Activated T-cell treated with anti-CD3 and anti-CD28 coated beads for 24 hours (primary cell): ENCODE measurements at places on chromosomes 3 and 15.

DNA sequence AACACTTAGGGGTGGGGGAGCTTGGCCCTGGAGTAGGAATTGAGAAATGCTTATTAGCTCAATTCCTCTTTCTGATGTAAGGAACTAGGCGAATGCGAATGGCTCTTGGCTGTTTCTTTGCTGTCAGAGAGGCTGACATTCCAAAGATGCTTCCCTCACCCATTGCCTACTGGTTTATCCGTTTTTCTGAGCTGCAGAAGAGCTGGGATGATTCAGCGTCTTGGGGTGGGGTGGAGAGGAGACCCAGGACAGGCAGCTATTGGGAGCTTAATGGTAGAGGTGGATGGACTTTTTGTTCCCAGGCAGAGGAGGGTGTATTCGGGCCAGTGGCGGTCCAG is 9.8 kb downstream of the PLEKHO2 start:
- DNase-seq: no peak

DNA sequence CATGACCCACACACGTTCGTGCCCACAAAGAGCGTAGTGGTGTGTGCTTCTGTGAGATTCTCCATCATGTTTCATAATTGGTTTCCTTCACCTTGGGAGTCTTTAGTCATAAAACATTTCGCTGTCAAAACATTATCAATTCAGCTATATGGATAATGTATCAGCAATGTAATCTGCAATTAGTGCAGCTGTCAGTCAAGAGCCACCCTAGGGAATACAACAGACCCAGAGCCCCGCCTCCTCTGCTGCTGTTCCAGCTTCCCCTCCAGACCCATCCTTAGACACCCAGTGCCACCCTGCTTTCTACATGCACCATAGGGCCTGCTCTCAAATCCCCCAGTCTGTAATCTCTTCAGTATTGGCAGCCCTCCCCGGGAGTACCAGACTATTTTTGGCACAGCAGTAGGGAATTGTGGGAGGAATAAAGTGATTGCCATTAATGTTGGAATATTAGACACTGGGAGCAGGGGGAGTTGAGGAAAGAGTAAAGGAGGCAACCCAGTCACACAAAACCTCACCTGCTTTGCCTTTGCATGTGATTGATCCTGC is 31.5 kb upstream of the C3orf80 start:
- DNase-seq: no peak

DNA sequence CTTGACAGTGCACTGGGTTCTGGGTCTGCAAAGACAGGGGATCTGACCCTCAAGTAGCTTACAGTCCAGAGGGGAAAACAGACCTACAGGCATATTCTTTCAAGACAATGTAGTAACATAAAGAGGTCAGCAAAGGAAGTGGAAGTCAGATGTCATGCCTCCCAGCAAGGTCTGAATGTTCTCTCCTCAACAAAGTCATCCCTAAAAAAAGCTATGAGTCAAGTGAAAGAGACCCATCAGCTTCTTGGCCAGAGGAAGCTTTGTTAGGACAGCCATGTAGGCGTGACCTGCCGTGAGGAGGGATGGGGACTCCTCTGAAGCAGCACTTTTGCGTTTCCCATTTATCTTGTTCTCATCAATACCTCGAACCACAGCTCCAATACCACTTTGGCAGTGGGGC is 331.6 kb upstream of the NR2F2 start:
- no peak for DNase-seq

GRCh38 chr15:38516626-38517025 is 48.0 kb downstream of the RASGRP1 start:
- DNase-seq: no peak

DNA sequence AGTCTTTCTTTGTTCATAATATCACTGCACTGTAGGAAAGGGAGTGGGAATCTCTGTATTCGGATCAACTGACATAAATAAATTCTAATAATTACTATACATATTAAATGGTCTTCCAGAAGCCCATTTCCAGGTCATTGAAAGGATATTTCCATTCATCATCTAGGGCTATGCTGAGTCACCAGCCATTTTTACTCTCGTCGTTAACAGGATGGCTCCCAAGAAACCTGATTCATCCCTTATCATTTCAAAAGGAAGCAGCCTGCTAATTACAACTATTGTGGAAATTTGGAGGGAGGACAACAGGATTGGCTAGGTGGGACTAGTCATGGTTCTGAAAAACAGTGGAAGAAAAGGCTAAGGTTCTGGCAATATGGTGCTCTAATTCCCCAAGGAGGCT is 13.6 kb downstream of the GMNC start:
- DNase-seq: no peak

- DNase-seq: no peak
Measured at GRCh38 chr3:42892807-42893206, 13.1 kb upstream of the ZNF662 start.

DNA sequence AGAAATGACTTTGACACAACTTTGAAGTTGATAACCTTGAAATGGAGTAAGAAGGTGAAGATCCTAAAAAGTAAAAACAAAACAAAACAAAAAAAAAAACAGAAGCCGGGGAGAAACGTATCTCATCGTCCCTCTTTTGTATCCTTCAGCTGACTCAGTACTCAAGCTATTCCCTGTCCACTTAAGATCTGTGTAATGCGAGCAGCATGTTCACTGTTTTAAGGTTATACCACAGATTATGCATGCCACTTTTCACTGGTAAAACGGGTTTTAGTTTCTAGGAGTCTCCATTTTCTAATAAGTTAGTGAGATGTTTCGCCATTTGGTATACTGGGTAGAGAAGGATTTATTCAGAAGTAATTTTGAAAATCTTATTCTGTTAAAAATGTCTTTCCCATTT is 324.3 kb downstream of the FEZF2 start:
- no peak for DNase-seq

DNA sequence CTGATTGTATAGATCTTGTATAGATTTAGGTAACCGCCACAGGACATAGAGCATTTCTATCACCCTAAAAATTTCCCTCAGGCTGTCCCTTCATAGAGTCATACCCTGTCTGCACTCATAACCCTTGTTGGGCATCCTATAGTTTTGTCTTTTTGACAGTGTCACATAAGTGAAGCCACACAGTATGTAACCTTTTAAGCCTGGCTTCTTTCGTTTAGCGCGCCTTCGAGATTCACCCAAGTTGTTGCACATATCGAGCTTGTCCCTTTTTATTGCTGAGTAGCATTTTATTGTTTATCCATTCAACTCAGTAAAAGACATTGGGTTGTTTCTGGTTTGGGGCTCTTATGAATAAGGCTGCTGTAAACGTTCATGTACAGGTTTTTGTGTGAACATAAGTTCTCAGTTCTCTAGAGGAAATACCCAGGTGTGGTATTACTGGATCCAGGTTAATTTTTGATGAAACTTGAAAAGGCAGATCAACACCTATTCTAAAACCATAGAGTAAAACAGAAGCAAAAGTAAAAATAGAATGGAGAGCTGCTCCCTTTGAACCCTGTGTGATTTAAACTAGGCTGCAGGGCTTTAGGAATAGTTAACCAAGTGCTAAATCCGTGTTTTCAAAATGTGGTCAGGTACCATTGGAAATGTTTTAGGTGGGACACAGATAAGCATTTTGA is 49.5 kb downstream of the CD86 start:
- no peak for DNase-seq

- DNase-seq: no peak
Measured at GRCh38 chr3:118400086-118400485, 634.6 kb downstream of the IGSF11 start.

- DNase-seq: no peak
Measured at GRCh38 chr15:89317186-89317720, 17.4 kb downstream of the POLG start.

DNA sequence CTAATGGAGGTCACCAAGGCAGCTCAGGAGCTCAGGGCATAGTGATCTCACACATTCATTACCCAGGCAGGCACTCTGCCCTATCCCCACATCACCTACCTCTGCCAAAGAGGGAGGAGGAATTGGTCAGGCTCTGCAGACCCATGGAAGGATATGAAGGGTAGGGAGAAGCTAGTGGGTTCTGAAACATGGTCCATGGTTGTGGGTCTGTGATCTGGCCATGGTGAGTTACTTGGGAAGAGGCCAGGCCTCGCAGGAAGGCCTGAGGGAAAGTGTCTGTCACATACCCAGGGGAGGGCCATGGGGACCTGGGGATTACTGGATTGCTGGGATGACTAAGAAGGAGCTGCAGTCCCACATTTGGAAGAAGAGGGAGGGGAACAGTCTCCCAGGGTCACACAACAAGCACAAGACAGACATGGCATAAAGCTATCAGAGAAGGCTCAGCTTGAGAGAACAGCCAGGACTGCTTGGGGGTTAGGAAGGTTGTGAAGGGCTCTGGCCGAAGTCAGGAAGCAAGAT is 1.4 kb upstream of the PRSS50 start:
- DNase-seq: no peak

DNA sequence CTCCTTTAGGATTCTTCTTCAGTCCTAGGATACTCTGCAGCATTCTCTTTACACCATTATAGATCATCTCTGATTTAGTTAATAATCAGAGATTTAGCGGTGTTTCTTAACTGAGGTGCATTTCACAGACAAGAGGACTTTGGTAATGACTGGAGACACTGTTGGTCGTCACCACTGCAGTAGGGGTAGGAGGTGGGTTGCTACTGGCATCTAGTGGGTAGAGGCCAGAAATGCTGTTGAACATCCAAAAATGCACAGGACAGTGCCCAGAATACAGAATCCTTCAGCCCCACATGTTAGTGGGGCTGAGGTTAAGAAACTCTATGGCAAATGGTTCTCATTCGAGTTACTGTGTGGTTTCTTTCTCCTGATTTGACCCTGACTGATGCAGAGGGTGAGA is 80.4 kb upstream of the LMCD1 start:
- DNase-seq: no peak

DNA sequence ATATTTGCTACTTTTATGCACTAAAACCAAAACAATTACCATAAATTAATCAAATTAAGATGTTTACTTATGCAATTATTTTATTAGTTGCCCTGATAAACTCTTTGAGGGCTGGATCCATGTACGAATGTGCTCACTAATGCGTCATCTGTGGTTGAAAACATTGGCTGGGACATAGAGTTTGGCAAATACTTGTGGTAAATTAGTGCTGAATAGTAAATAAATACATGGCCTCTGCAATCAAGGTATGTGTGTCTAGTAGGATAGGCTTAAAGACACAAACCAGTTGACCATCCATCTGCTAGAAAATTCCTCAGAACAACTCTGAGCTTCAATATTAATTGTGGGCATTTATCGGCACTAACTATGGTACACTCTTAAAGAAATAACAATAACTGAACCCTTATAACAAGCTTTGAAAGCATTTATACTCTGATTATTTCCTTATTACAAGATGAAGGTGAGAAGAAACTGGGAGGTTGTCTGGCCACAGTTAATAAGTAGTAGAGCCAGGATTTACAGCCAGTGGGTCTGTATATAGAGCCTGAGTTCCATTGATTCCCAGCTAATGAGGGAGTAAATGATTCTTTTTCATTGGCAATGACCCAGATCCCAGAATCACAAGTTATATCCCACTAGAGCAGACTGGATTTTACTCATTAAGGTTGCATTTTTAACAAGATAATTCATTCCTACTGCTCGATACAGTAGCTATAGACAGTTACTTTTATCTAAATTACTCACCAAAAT is 169.5 kb upstream of the CNTN6 start:
- no peak for DNase-seq

DNA sequence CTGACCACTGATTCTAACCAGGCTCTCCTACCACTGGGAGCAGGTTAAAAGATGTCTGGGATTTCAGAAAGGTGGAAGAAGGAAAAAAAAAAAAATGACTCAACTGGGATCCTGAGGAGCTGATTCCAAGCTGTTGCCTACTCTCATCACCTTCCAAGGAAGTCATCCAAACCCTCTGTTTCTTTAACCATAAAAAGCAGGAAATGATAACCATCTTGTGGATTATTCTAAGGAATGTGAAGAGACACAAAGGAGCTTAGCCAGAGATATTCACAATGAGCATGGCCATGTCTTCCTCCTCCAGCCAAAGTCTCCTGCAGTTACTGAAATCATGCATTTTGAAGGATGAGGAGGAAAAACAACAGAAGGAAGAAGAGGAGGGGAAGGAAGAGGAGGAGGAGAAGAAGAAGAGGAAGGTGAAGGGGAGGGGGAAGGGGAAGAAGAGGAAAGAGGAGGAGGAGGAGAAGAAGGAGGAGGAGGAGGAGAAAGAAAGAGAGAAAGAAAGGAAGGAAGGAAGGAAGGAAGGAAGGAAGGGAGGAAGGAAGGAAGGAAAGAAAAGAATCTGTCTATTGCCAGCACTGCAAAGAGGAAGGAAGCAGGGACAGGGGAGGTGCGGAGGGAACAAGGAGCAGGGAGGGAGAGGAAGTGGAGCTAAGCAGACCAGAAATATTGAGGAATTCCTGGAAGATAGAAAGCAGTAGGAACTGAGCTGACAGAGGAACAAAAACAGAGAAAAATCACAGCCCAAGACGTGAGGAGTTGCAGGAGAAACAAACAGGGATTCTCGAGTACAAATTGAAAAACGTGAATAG is 229.2 kb downstream of the UACA start:
- DNase-seq: no peak

GRCh38 chr15:48406911-48407310 is 75.7 kb downstream of the DUT start:
- DNase-seq: no peak

GRCh38 chr15:45347989-45348388 is 30.4 kb downstream of the GATM start:
- no peak for DNase-seq

GRCh38 chr3:168850109-168850508 is 754.4 kb upstream of the GOLIM4 start:
- no peak for DNase-seq

- no peak for DNase-seq
Measured at GRCh38 chr3:150074697-150075416, 104.2 kb upstream of the PFN2 start.

GRCh38 chr15:59013246-59013873 is 25.9 kb downstream of the RNF111 start:
- DNase-seq: no peak

DNA sequence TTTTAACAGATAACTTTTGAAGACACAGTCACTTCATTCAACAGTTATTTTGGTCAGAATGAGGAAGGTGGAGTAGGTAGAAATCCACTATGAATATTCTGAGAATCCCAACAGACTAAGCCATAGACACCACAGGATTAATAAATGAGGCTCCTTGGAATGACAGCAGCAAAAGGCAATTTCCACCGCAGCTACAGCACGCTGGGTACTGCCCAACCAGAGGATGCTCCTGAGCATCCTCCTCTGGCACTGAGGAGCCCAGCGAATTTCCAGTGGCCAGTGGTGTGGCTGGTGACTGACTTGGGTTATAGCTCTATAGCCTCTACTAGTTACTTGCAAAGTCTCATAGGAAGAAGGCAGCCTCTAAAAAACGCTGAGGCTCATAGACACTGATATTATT is 3.6 kb upstream of the NR1D2 start:
- DNase-seq: no peak

GRCh38 chr3:130846181-130846580 is 47.7 kb upstream of the ATP2C1 start:
- no peak for DNase-seq

DNA sequence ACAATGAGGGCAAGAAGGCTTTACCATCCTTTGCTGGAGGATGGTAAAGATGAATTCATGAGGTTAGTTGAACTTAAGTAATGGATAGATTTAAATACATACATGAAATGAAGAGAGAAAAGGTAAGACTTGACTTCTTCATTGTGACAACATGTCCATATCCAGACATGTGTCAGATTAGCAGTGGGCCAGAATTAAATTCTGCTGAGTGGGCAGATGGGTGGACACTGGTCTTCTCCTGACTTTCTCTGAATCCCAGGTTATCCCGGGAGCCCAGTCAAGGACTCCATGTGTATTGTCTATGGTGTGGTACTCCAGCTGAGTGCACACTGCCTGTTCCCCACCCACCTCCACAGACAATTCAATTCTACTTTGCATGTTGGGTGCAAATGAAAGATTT is 603.1 kb downstream of the NLGN1 start:
- no peak for DNase-seq
